ENCODE measurements at places on chromosomes 6 and 20.

DNA sequence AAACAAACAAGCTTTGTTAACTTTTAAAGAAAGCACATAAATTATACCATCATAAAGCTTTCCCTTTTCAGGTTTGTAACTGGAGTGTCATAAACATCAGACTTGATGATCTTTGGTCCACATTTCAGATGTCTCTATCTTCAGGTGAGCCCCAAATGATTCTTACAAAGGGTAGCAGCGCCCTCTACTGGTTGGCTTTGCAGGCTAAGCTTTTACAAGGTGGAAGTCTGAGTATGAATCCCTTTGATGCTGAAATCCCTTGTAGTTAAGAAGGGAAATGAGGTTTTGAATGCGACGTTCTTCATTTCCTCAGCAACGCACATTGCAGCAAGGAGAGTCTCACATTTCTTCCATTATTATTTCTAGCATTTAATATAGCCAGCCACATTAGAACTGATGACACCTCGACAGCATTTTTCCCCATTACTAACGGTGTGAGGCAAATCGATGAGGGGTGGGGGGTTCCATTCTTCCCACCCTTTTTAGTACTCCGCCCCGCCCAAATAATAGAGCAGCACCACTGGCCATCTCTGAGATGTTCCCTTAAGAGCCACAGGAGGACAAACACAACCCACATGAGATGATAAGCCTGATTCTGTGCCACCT is 126.3 kb upstream of the NT5E start:
- peak; percentile 54 for DNase-seq

- no peak for DNase-seq
Observed at GRCh38 chr6:6569096-6569810, 19.3 kb upstream of the LY86 start.

GRCh38 chr6:16028966-16029365 is 99.9 kb upstream of the MYLIP start:
- no peak for DNase-seq

DNA sequence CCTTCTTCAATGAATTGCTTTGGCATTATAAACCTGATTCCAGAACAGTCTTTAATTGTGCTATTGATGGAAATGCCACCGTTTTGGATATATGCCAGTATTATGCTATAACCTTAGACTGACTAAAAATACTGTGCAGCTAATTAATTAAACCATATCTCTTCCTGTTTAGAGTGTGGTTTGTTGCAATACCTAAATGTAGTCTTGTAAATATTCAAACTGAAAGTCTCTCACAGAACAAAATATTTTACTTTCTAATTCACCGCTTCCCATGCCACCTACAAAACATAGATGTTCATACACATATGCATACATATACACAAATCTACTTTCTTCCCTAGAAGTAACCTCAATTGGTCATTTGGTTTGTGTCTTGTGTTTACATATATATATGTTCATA is 126.6 kb downstream of the SIM1 start:
- DNase-seq: no peak

GRCh38 chr6:2355150-2355549 is 109.7 kb upstream of the GMDS start:
- DNase-seq: no peak

GRCh38 chr6:53171605-53172467 is 23.2 kb upstream of the GCM1 start:
- DNase-seq: peak; percentile 78

DNA sequence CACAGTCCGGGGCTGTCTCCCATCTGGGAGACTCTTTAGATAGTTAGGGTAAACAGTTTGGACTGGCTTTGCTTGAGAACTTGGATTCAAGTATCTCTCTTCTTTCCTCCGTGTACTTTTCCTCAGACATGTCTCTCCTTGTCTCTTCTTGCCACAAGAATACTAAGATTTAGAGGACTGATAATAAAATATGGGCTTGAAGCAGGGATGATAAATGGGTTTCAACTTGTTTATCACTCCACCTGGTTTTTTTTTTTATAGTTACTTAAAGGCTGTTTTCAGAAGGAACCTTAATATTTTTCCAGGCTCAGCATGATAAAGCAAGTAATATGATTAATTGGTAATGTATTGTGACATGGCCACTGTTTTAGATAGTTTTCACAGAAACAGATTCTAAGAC is 40.9 kb upstream of the KIF13A start:
- no peak for DNase-seq

DNA sequence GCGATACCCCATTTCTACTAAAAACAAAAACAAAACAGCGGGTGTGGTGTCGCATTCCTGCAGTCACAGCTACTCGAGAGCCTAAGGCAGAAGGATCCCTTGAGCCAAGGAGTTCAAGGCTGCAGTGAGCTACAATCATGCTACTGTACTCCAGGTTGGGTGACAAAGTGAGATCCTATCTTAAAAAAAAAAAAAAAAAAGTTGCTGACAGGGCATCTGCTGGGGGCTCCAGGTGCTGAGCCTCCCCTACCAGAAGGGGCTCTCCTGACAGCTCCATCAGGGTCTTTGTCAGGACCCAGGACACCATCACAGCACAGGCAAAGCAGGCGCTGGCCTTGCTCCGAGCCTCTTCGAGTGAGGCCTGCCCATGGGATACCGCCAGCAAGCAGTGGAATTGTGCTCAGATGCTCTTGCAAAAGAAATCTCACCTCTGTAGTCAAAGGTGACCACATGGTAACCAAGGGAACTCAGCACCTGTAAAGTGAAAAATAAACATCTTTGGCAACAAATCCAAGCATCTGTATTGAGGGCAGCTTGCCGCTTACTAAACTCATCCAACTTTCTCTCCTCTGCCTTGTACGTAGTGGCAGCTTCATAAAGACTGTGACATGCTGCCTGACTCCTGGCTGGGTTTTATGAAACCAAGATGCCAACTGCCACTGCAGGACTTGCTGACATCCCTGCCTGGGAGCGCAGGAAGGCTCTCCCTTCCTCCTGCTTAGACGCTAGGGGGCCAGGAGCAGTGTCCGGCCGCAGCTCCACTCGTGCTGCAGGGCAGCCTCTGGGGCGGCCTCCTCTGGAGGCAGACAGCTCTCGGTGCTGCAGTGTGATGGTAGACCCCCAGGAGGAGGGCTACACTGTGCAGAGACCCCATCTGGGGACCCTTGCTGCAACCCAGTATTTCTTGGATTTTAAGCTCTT is 66.9 kb downstream of the PYGB start:
- DNase-seq: no peak

- no peak for DNase-seq
Observed at GRCh38 chr6:40620574-40621240, 33.5 kb upstream of the LRFN2 start.

GRCh38 chr6:28081486-28081751 is 1.1 kb downstream of the ZNF165 start:
- peak; percentile 70 for DNase-seq

DNA sequence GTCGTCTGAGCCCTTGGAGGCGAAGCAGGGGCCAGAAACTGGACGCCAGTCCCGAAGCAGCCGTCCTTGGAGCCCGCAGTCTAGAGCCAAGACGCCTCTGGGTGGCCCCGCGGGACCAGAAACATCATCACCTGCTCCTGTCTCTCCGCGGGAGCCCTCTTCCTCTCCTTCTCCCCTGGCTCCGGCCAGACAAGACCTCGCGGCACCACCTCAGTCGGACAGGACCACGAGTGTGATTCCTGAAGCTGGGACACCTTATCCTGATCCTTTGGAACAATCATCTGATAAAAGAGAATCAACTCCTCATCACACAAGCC is 416 bp downstream of the RSPH4A start:
- peak; percentile 15 for DNase-seq

DNA sequence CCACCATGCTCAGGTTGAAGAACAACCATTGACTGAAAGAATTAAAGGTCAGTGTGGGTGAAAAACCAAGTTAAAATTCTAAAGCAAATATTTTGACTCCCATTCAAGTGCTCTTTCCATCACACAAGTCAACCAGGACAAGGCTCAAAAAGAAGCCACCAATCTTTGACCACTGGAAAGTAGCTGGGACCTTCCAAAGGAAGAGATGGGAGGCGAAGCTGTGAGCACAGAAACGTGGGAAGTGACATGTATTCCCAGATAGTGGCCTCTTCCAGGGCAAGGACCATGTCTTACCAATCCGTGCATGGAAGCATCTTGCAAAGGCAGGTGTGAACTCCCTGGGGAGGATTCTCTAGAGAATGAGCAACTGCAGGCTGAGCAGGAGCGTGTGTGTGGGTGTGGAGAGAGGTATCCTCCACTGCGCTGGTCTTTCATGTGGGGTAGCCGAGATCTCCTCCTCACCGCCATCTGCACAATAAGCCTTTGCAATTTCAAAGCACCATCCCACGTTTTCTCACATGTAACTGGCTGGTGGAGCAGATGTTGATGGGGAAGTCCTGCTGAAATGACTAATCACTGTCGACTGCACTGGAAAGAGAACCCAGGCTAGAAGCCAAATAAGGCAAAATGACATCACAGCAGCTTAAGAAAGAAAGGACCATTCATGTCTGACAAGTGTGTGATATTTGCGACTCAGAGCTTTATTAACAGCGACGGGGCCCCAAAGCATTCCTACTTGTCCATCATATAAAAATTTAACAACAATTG is 189.4 kb upstream of the RREB1 start:
- DNase-seq: peak; percentile 82

GRCh38 chr6:72595812-72596211 is 26.1 kb upstream of the KCNQ5 start:
- no peak for DNase-seq

GRCh38 chr6:12537389-12537788 is 179.2 kb upstream of the PHACTR1 start:
- DNase-seq: no peak

- DNase-seq: no peak
Observed at GRCh38 chr6:149513915-149514314, 29.1 kb upstream of the ZC3H12D start.

DNA sequence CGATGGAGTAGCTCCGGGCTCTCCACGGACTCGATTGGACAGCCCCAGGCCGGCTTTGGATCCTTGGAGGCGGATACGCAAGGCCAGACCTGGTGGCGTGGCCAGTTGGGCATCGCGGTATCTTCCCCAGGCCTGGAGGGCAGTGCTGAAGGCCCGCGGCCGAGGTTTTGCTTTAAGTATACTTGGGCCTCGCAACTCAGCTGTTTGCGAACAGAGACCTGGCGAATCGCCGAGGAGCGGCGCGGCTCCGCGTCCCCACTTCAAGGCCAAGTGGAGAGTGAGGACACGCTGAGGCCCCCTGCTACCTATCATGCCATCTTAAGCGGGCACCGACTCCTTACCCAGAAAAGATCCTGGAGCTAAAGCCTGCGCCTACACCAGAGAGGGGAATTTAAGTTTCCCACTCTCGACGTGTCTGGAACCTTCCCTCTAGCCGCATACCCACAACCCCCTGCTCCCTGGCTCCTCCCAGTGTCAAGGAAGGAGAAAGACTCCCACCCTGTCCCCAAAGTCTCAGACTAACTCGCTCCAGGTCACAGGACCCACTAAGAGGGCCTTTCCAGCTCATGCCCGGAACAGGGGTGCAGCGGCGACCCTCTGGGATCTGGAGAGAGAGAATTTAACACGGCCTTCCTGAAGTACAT is 4.1 kb downstream of the LINC00237 start:
- DNase-seq: peak; percentile 58

DNA sequence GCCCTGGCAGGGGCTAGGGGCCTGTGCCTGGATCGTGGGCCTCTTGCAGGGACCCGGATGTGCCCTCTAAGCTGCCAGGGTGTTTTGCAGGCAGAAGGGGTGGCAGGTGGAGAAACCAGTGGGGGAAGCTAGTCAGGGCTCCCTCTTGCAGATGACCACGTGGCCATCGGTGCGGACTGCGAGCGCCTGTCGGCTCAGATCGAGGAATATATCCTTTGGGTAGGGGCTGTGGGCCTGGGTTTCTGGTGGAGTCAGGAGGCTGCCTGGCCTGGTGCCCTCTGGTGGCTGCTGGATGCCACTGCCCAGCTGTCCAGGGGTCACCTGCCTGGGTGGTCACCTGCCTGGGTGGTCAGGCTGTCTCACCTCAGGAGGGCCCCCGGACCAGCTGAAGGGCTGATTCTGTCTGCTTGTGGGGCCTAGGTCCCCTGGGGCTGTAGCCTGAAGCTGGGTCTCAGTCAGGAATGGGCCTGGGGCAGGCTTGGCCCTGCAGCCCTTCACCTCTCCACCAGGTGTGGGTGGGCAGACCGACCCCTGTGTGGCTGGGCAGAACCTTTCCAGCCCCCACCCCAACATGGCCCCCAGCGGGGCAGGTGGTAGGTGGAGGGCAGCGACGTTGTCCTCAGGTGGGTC is 6.7 kb downstream of the TCEA2 start:
- DNase-seq: peak; percentile 77

DNA sequence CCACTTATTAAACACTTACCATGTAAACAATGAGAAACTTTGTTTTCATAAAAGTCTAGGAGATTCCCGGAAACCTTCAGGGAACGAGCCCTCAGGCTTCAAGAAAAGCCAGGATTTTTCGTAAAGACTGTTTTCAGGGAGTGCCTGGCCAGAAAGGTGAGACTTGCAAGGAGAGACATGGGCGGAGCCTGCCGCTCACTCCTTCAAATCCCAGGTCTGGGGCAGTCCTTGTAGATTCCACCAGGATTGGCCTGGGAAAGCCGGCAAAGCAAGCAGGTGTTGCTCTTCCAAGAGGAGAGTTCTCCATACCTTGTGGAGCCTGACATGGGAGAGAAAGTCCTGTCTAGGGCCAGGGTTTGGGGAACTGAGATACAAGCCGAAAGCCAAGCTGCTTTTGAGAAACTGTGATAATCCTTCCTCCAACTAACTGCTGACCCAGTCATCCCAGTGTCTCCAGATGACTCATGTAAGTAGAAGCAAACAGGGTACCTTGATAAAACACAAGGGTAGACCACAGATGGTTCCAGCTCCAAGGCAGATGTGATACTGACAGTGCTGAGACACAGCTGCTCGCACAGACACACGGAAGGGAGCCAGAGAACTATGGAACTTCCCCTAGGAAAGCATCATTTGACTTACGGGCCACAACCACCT is 69.4 kb upstream of the NAA20 start:
- peak; percentile 52 for DNase-seq

GRCh38 chr20:9918348-9918747 is 79.5 kb upstream of the PAK5 start:
- DNase-seq: no peak

DNA sequence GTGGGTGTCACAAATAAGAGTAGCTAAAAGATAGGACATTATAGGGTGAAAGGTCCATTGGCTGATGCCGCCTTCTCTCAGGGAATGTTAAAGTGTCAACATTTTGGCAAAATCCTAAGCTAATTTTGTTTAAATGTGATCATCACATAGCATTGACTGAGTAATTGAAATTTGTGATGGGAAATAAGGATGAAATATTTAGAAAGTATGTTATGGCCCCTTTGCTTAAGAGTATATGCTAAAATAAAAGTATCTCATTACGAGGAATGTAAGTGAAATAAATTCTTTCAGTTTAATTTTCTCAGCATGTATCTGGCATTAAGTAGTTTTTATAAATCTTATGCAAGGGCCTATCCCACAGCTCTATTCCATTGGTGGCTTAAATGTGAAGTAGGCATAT is 229.2 kb downstream of the PRL start:
- DNase-seq: no peak

DNA sequence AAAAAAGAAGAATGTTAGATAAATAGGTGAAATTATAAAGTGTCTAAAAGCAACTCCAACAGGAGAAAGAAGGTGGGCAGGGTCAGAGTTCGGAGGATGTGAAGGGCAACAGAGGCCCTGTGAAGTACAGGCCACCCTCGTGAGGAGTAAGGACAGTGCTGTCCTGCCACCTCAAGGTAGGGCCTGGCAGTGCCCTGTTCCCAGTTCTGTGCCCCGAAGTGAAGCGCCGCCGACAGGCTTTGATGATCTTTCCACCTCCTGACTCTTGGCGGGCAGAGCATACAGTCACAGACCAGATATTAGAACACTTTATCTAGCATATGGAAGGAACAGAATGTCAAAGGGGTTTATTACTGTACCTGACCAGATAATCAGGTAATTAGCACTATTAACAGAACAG is 75.8 kb downstream of the GJA10 start:
- DNase-seq: no peak

- DNase-seq: no peak
Observed at GRCh38 chr6:168091381-168092264, 12.6 kb upstream of the FRMD1 start.

All from GM13977 (cell line).